ENCODE measurements at places on chromosomes 4 and X.

DNA sequence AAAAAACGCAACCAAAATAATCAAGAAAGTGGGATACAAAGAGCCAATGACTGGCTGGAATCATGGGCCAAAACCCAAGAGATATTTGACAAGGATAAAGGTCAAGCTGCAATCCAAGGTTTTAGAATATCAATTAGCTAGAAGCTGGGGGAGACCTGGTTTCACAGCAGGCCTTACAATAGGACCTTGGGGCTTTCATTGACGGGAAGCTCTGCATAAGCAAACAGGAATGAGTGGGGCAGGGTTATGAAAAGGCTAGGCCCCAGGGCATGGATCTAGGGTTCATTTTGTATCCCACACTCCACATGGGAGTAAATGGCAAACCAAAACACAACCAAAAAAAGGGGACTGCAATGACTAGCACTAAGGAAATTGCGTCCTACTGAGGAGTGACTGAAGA, 215.3 kb downstream of the HS6ST2 start:
- DNase-seq = no peak

DNA sequence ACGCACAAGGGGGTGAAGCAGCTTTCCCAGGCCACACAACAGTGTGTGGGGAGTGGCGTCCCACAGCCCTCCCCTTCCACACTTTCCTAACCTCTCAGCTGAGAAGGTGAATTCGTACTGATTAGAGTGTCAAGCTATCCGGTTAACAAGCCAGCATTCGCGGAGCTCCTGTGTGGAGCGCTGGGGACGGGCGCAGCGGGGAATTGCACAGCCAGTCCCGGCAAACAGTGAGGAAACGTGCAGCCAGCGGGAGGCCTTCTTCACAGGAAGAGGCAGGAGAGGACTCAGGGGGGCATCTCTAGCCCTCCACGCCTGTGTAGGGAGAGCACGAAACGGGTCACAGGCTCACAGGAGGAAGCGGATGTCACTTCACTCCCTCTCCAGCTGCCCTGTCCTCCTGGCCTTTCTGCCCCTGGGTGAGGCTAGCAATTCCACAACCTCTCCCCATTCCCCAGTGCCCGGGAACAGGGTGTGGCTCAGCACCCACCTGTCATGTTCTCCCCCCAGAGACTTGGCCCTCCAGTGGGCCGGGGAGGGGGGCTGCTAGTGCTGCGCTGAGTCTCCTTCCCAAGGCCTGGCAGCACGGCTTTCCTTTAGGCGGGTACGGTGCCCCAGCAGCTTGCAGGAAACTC, 117.3 kb downstream of the CPZ start:
- no peak for DNase-seq

GRCh38 chr4:6943012-6943884, 33.6 kb downstream of the TBC1D14 start:
- no peak for DNase-seq

DNA sequence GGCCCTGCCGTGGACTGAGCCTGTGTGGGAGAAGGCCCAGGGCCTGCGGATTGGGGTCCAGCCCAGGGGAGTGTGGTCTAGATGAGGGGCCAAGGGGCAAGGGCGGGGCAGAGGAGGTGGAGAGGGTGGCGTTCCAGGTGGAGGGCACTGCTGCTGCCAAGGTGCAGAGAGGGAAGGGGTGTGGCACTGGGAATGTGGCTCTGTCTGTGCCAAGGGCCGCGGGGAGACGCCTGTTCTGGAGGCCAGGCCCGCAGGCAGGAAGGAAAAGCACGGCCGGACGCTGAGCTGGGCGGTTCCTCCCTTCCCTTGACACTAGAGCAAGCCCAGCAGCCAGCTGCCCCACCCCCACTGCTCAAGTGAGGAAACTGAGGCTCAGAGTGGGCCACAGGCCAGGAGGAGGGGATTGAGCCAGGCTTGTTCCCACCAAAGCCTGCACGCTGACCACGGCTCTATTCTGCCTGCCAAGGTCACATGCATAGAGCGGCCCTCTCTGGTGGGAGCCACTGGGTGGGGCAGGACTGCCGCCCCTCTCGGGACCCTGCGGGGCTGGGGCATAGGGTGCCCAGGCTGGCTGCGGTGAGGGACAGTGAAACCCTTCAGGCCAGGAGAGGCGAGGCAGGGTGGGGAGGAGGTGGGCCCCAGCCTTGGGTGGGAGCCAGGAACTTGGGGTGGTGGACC, 13.0 kb downstream of the SH3BP2 start:
- DNase-seq = no peak

DNA sequence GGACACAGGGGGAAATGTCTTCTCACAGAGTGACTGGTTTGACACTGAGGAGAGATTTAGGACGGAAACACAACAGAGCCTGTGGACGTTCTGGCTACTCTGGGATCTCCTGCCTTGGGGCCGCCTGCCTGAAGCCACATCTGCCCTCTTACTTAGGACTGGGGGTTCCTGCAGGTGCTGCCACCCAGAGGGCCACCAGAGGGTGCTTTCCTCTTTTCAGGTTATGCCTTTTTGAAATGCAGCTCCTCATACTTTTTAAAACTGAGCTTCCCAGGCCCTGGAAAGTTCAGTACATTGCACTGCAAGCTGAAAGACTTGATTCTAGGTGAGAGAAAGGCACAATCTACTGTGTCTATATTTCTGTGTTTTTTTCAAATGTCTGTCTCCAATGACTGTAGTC, 92.2 kb upstream of the PGRMC2 start:
- no peak for DNase-seq

GRCh38 chr4:88009871-88010270, 2.4 kb downstream of the PKD2 start:
- DNase-seq = no peak

GRCh38 chr4:9811806-9812205, 30.4 kb downstream of the DRD5 start:
- DNase-seq = no peak

- no peak for DNase-seq
Measured at GRCh38 chr4:41106081-41106480, 108.3 kb downstream of the APBB2 start.

DNA sequence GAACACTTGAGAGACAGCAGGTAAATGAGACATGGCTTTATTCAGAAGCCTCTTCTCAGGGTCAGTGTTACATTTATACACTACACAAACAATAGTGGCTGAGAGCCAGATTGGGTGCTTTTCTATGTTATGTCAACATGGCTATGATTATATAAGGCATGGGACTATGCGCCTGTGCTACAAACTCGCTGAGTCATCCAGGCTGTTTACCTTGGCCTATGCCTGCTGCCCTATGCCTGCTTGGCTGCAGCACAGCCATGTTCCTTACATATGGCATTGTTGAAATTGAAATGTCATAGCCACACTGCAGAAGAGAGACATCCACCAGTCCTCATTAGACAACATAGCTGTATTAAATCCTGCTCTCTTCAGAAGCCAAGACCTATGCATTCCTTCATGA, 236.3 kb upstream of the NWD2 start:
- DNase-seq = no peak

DNA sequence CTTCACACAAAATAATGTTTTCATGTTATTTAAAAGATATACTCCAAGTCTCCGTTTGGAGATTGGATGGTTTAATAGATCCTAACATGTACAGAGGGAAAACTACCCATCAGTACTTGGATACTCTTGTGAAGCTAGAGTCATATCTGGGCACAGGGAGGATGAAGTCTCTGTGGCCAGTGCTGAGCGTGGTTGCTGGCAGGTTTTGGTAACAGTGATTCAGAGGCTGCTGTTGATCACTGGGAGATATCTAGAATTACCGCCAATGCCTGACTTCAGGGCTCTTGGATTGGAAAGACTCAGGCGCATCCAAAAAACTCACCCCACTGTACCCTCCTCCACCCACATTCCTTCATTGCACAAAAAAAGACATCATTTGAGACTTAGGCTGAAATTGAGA, 107.2 kb upstream of the PGRMC2 start:
- DNase-seq = no peak

DNA sequence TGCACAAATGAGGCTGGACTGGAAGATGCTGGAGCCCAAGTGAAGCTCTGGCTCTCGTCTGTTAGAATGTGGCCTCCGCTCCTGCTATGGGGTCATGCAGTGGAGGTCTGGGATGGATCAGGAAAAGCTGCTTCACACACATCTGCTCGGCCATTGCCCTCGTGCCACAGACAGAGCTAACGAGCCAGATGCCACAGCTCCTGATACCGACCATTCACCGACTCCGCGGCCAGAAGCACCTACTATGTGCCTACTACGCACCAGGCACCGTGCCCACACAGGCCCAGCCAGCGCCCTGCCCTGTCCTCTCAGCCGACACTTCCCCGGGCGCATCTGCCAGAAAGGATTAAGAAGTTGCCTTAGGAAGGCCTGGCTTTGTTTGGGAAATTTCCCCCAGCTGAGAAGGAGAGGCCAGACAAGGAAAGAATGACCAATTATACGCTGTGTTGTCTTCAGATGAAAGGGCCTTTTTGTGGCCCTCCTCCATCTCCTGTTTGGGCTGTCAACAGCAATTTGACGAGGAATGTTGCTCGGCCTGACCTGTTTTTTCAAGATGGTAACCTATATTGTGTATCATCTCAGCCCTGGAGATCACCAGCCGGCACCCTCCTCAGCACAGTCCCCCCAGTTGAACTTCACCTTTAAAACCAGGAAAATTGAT, 34.3 kb downstream of the HMX1 start:
- DNase-seq = no peak

GRCh38 chrX:41912923-41913322, 10.4 kb downstream of the CASK start:
- DNase-seq = no peak

DNA sequence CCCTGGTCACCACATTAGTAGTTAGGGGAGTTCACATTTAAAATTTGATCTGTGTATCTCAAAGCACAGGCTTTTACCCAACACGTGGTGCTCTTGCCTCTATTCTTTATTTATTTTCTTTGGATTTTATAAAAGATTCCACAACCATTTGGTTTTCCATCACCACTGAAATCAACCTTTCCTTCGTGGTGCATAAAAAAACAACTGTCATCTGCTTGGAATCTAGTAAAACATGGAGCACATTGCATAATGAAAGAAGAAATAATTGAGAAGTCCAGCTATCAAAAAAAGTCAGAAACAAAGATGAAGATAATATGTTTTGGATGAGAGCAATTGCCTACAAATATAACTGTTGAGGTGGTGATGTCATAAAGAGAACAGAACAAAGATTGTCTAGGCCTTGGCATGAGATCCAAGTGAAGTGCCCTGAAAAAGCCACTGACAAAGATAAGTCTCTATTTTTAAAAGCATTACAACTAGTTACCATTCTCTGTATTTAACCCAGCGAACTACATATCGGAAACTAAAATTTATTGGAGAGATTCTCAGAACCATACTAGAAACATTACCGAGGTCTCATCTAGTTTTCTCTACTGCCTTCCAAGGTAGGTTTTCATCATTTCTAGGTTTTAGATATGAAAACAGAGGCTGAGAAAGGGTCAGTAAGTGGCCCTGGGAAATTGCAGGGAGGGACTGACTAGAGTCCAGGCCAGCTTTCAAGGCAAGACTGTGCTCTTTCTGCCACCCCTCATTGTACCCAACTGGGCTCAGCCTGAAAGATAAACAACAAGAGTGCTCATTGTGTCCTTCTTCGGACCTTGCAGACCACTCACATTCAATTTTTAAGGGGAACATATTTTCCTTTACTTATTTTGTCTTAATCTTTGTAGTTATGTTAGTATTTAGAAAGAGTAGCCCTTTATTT, 127.3 kb downstream of the MAD2L1 start:
- no peak for DNase-seq

DNA sequence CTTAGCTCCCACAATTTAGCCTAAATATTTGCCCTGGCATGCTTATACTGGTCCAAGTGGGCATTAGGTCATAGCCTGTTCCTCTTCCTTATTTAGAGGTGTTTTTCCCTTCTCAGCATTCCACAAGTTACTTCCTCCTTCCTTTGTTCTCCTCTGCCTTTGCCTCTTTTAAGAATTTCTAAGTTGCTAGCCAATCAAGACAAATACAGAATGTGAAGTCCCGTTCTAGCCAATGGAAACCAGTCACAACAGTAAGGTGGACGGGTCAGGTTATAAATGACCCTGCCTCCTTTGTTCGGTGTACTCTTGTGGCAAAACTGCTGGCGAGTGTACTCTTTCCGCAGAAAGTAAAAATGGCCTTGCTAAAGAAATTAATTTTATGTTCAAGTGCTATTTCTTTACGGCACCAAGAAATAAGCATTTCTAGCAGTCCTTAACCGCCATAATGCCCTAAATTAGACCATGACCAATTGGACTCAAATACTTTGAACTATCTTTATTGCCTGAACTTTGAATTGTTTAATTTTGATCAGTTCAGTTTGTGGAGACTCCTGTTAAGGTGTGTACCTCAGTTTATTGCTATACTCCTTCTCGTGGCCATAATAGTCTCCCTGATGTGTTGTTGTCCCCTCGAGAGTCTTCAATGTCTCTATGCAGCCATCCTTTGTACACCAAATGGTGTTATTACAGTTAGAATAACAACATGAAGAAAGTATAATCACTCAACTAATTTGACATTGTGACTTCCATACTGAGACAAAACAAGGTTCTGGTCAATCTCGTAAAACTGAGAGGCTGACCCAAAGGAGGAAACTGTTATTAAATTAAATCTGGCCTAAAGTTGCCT, 1.6 kb upstream of the HADH start:
- DNase-seq = no peak

GRCh38 chrX:135931644-135932487, 38.4 kb downstream of the SAGE1 start:
- DNase-seq = no peak

GRCh38 chr4:8708401-8709021, 115.9 kb downstream of the CPZ start:
- DNase-seq = no peak

DNA sequence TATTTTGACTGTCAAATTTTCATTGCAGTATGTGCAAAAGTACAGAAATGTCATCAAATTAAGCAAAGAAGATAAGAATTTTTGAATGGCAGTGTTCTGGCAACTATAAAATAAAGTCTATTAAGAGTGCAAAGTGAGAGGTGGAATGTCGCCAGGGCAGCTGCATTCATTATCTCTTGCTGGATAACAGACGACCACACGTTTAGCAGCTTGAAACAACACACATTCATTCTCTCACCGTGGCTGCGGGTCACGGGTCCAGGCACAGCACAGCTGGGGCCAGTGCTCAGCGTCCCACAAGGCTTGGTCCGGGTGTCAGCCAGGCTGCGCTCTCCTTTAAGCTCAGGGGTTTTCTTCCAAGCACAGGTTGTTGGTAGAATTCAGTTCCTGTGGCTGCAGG, 113.9 kb downstream of the GPR143 start:
- no peak for DNase-seq

GRCh38 chrX:50721764-50722521, 92.1 kb downstream of the SHROOM4 start:
- DNase-seq = no peak

GRCh38 chr4:24140892-24141291, 251.0 kb upstream of the PPARGC1A start:
- no peak for DNase-seq

DNA sequence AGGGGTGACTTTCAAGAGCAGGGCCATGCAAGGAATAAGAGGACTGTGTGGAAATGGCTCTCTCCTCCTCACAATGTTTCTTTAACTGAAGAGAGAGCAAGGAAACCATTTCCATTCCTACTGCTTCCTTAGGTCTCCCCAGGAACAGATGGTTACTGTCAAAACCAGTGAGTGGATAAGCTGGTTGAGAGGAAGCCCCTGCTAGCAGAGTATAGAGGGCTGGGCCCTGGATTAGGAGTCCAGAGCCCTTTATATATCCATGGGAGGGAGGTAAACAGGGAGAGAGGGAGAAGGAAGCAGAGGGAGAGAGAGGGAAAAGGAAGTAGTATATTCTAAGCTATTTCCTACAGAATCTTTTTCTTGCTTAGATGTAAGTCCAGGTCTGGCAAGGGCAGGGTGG, 43.8 kb upstream of the LAS1L start:
- no peak for DNase-seq

Data from esophagus squamous epithelium (tissue), 5 donors.